T1000 (cell line): ENCODE measurements at places on chromosomes 3 and 15.

DNA sequence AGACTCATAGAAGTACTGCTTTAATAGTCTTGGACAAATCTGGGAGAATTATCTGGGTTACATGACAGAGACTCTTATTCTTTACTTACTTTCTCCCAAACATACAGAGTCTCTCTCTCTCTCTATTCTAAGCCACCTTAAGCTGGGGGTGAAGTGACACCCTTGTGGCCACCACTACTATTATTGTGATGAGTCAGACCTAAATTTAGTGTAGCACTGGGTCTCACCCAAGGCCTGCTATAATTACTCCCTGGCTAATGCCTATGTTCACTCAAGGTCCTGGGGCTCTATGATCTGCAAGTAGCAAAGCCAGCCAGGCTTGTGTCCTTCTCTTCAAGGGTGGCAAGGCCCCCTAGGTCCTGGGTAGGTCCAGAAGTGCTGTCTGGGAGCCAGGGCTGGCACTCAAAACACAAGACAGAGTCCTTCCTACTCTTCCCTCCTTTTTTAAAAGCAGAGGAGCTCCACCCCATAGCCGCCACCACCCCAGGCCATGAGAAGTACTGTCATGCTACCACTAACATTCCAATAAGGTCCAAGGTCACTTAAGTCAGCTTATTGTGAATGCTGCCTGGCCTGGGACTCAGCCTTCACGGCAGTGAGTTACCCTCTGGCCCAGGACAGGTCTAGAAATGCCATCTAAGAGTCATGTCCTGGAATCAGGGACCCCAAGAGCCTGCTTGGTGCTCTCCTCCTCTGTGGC lies 183.6 kb downstream of the POLQ start:
- DNase-seq: no peak

- no peak for DNase-seq
Measured at GRCh38 chr3:149401926-149402310, 24.5 kb upstream of the TM4SF1 start.

GRCh38 chr3:144556392-144556791 lies 584.8 kb downstream of the DIPK2A start:
- DNase-seq: no peak

- DNase-seq: no peak
Measured at GRCh38 chr15:50182219-50183013, 420 bp downstream of the SLC27A2 start.

- no peak for DNase-seq
Measured at GRCh38 chr3:63918321-63918720, 6.1 kb upstream of the SCAANT1 start.
